ENCODE measurements at places on chromosomes 6 and 20.

DNA sequence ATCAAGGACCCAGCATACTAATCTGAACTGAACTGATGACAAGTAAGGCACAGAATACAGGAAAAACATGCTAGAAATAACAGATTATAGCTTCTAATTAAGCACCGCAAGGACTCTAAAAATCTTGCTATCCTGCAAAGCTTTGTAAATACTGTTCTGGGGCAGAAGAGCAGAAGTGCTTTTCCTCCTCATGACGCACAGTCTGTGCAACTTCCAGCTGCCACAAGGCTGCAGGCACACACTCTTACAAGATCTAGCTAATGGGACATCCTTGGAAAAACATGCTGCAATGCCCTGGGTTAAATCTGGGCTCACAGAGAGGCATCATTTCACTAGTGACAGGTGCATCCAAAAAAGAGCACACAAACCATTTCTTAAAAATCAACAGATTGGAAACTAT is 188.6 kb downstream of the GJA10 start:
- no peak for DNase-seq

- peak; percentile 16 for DNase-seq
These were observed 899.4 kb upstream of the FLRT3 start for GRCh38 chr20:15236812-15237211.

DNA sequence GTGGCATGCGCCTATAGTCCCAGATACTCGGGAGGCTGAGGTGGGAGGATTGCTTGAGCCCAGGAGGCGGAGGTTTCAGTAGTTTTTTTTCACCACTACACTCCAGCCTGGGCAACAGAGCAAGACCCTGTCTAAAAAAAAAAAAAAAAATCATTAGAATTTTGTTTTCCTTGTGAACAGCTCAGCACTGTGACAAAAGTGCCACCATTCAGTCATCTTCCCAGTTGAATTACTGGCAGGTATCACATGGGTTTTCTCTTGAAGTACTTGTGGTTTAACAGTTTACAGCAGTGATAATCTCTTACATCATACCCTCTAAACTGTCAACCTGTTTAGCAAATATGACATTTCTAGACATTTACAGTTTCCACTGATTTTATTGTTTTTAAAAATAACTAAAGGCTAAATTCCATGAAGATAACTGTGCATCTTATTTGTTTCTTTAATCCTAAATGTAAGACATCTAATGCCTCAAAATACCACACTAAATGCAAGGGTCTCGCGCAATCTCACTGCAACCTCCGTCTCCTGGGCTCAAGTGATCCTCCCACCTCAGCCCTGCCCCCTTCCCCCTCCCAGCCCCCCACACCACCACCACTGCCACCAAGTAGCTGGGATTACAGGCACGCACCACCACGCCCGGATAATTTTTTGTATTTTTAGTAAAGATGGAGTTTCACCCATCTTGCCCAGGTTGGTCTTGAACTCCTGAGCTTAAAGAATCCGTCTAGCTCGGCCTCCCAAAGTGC is 7.0 kb downstream of the TRPC4AP start:
- no peak for DNase-seq

GRCh38 chr6:144434308-144434990 is 149.3 kb downstream of the UTRN start:
- DNase-seq = no peak

DNA sequence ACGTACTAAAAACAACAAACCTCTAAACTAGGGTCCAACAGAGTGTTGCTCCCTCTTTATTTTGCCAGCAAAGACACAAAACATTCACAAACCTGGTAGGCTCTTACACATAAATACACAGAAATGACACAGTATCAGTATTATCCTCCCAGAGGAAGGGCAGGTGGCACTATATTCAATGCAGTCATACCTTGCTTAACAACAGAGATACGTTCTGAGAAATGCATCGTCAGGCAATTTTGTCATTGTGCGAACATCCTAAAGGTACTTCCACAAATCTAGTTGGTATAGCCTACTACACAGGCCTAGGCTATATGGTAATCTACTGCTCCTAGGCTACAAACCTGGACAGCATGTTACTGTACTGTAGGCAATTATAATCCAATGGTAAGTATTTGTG is 9.6 kb downstream of the ZBTB2 start:
- no peak for DNase-seq

- DNase-seq = no peak
These were observed 14.5 kb upstream of the DAAM2 start for GRCh38 chr6:39777661-39778060.

DNA sequence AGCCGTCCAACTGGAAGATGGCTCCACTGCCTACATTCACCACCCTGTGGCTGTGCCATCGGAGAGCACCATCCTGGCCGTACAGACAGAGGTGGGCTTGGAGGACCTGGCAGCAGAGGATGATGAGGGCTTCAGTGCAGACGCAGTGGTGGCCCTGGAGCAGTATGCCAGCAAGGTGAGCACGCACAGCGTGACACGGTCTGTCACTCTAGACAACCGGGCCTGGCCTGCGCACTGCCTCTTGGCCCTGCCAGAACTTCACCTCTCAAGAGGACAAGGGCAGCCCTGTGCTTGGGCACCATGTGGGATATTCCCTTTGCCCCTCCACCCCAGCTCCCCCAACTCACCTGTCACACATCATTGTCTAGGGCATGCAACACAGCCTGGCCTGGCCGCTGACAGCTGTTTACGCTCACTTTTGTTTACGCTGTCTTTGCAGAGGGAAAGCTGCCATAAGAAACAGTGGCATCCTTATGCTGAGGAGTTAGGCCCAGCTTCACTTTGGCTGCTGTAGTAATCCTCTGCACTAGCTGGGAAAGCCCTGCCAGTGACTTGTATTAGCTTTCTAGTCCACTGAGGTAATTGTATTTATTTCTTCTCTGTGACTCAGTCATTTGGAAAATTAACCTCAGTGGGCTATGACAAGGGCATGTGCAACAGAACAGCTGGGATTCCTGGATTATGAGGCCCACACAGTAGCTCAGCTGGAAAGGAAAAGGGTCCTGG is 9.8 kb upstream of the DEF6 start:
- DNase-seq = no peak

GRCh38 chr20:18754653-18755045 is 58.9 kb upstream of the SCP2D1 start:
- no peak for DNase-seq

GRCh38 chr20:31747640-31748039 is 8.6 kb downstream of the TPX2 start:
- no peak for DNase-seq

DNA sequence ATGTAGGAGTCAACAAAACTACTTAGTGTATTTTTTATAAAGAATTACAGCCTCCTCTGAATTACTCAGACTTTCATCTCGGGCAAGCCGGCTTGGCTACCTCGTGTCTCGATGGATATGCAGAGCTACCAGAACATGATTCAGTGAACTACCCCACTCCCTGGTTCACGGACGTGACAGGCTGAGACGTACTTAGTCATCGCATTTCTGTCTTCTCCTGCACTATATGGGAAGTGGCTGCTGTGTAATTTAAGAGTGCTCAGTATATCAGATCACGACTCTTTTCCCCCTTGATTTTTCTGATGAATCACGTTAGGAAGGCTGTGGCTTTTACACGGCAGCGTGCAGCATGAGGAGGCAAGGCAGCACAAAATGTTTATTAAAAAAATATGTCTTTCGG is 302.7 kb upstream of the ZFP64 start:
- DNase-seq = peak; percentile 70

GRCh38 chr6:125839471-125839870 is 48.7 kb downstream of the NCOA7 start:
- DNase-seq = peak; percentile 64

DNA sequence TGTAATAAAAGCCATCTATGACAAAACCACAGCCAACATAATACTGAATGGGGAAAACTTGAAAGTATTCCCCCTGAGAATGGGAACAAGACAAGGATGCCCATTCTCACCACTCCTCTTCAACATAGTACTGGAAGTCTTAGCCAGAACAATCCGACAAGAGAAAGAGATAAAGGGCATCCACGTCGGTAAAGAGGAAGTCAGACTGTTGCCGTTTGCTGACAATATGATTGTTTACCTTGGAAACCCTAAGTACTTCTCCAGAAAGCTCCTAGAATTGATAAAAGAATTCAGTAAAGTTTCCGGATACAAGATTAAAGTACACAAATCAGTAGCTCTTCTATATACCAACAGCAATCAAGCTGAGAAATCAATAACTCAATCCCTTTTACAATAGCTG is 14.0 kb upstream of the RUNX2 start:
- no peak for DNase-seq

DNA sequence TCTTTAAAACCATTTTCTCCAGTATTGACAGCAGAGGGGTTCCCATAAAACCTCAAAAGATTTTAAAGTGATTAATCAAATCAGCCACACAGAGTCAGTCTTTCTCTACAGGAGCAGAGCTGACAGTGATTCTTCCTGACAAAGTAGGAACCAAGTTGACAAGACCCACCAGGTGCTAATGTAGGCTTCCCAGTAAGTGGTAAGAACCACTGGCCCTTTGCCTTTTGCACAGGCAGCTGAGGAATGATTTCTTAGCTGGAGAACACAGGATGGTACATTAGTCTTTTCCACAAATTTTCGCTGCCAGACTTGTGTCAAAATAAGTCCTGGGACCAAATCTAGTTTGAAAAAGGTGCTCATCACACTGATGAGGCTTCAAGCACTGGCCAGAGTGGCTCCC is 95.8 kb downstream of the ARMC2 start:
- DNase-seq = no peak

GRCh38 chr6:23213193-23213592 is 643.8 kb downstream of the HDGFL1 start:
- no peak for DNase-seq

DNA sequence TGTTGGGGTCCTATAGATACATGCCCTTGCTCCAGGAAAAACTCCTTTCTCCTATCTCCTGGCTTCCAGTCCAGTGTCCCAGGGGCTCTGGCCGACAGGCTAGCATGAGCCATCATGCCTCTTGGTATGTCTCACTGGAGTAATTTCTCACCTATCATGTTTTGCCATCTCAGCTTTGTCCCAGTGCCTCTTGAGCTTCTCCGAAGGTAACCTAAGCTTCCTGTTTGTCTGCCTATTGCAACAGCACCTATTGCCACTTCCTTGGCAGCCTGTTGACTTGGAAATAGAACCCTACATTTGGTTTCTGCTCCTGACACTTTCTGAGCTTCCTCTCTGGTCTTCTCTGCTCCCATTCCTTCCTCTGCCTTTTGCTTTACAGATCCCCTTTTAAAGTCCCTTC is 197.7 kb downstream of the KCNQ5 start:
- no peak for DNase-seq

DNA sequence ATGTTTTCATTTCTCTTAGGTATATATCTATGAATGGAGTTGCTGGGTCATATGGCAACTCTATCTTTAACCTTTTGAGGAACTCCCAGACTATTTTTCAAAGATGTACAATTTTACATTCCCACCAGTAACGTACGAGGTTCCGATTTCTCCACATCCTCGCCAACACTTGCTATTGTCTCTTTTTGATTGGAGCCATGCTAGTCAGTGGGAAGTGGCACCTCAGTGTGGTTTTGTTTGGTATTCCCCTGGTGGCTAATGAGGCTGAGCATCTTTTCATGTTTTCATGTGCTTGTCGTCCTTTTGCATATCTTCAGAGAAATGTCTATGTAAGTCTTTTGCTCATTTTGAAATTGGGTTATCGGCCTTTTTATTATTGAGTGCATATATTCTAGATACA is 178.6 kb upstream of the EXOC2 start:
- DNase-seq = no peak

DNA sequence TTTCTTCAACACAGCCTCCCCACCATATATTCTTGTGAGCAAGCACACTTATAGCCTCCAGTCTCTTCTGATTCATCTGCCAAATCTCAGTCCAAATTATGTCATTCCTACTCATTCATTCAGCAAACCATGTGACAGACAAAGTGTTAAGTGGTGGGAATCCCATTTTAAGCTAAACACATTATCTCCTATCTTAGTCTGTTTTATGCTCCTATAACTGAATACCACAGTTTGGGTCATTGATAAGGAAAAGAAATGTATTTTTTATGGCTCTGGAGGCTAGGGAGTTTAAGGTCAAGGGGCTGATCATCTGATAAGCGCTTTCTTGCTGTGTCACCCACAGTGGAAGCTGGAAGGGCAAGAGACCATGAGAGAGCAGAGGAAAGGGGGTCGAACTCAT is 23.9 kb upstream of the SMIM13 start:
- no peak for DNase-seq

- no peak for DNase-seq
These were observed 206.0 kb downstream of the HAO1 start for GRCh38 chr20:7734216-7734615.

DNA sequence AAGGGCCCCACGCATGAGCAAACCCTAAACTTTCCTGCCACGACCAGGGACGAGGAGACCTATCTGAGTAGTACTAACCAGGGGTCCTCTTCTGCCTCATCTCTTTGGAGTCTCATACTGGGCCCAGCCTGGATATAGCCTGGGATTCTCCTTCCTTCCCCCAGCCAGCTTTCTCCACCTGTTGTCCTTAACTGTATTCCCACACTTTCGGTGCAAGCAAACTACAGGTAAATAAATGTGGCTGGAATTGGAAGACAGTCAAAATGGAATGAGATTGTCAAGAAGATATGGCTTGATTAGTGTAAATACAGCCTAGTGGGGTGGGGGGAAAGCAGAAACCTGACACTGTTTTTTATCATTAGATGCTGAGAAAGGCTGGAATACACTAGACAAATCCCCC is 23.5 kb upstream of the LY86 start:
- no peak for DNase-seq

- DNase-seq = no peak
These were observed 16.7 kb upstream of the VNN1 start for GRCh38 chr6:132730560-132730959.

DNA sequence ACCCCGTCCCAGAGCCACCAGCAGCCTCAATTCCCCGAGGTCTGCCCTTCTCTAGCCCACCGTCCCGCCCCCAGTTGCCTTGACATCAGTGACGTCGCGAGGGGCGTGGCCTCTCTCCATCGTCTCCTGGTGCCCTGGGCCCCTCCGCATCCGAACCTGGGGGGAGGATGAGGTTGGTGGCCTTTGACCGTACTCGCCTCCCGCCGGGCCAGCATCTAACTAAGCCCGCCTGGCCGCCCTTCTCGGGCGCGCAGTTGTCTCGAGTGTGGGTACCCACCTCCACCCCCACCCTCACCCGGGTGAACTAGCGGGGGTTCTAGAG is 5.5 kb upstream of the ARMC12 start:
- DNase-seq = peak; percentile 97

- DNase-seq = no peak
These were observed 45.2 kb downstream of the RPP40 start for GRCh38 chr6:4958624-4959023.

DNA sequence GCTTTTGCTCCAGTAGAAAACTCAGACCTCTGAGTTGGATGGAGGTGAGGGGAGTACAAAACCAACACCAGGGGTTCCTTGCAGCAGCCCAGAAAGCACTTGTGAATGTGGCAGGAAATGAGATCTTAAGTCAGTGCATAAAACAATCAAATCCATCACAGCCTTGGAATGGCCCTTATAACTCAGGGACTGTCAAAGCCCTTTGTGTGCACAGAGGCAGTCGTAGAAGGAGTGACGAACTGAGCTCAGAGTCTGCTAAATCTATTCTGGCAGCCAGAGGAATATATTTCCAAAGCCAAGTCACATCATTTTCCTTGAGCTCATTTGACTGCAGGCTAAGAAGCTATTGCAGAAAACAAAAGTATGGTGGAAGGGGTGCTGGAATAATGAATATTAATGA is 676.6 kb downstream of the DHX35 start:
- no peak for DNase-seq

Data from adrenal gland (tissue), 19 donors.